Activated naive CD4-positive, alpha-beta T cell treated with anti-CD3 and anti-CD28 coated beads, Interleukin-2, amount 50 U/mL, for 72 hours (primary cell): ENCODE measurements at places on chromosomes 5 and 9.

- DNase-seq: no peak
Measured at GRCh38 chr9:129451089-129451656, 169.7 kb downstream of the C9orf50 start.

GRCh38 chr5:93296338-93296737, 284.7 kb downstream of the NR2F1-AS1 start:
- DNase-seq: no peak

GRCh38 chr5:93591323-93591945, 8.4 kb downstream of the NR2F1 start:
- no peak for DNase-seq

DNA sequence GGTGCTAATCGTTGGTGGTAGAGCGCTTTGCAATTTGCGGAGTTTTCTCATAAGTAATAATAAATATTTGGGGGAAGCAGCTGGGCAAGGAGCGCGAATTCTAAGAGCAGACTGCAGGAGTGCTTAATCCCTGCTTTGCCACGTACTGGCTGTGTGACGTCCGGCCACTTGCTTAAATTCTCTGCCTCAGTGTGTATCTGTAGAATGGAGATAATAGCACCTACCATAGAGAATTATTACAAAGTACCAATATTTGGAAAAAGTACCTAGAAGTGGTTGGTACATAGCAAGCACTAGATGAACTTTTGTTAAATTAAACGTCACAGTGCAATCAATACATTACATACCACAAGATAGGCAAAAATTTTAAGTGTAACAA, 598 bp upstream of the TMED7 start:
- DNase-seq: no peak

DNA sequence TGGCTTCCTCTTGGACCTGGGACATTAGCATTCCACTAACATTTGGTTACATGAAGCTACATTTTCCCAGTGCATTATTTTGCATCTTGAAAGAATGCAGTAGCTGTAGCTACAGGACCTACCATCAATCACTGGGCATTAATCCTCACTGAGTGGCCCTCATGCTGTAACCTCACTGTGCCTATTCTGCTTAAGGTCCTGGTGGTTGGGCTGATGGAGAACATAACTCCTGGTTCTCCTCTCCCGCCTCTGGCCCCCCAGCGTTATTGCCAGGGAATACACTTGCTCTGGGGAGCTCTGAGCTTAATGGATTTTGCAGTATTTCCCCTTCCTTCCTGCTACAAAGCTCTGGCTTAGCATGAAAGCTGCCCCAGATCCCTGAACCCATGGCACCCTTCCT, 111.5 kb upstream of the EQTN start:
- DNase-seq: no peak
